ENCODE measurements at places on chromosomes 2 and 18.

DNA sequence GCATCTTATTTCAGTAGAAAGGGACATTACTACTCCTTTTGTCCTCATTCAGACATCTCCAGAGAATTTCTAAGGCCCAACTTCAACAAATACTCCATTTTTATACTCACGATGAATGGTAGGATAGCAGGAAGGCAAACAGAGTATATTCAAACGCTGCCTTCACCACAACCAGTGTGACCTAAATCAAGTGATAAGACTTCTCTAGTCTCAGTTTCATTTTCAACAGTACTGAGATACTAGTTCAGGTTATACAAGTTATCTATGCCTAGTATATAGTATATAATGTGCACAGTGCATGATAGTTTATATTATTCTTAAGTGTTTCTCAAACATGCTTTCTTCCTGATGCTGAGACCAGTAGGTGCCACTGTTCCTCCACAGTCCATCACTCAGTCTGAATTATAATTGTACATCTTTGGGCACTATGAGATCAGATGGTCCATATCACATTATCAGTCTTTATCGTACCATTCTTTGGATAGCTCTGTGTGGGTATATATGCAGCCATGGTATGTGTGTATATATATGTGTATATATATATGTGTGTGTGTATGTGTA is 66.3 kb upstream of the RPE start:
- no peak for DNase-seq

DNA sequence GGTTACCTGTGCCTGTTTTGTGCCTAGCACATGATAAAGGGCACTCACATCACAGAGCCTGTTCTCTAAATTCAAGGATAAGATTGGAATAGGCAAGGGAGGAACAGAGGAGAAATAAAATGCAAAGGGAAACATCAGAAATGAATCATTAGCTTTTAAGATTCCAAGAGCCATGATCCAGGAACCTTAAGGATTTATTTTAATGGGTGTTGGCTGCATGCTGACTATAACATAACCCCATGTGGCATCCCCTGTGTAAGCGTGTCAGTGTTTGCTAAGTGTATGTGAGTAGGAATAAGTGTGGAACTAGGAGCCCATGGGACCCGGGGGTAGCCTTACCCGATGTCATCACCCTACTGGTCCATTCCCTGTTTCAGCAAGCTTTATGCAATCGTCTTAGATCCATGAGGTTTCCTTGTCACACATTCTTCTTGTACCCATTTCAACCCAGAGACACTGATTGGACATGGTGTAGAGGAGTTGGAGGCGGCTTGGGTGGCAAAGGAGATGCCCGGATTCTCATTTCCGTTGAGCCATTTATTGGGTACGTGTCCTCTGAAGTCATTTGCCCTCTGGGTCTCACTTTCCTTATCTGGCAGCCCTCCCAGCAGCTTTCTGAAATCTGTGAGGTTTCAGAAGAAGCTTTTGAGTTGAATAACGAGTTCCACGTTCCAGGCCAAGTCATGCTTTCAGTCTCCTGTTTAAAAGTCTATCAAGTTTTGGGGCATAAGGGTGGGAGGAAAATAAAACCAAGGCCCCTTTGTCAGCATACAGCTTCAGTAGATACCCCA is 117.0 kb downstream of the MGAT5 start:
- DNase-seq: no peak

DNA sequence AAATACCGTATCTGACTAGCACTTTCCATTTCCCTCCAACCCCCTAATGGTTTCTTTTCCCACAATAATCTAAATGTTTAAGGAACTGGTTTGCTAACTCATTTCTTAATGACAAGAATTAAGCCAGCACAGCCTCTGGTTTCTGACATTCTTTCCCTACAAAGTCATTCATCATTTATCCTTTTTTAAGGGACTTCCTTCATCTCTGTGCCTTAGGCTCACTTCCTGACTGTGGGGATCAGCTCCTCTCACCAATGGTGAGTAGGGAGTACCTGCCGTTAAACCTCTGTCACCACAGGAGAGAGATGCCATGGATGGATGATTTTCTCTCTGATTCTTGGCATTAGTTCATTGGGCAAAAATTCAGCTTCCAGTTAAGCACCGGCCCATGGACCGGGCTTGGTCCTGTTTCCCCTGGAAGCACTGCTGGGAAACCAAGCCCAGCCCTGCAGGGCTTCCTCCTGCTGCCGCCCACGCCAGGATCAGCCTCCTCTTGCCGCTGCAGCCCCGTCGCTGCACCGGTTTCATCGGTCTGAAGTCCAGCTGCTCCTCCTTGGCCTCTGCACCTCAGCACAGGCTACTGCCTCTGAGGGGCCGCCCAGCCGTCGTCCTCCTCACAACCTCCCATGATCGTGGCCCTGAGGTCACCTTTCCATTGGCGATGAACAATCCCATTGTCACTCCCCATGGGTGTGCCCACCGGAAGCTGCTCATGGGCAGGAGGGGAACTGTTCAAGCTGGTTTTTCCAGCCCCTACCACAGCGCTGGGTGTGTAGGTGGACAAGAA is 64.0 kb upstream of the ZNF516 start:
- DNase-seq: no peak

GRCh38 chr2:33205693-33206434 is 259.1 kb downstream of the LTBP1 start:
- no peak for DNase-seq

DNA sequence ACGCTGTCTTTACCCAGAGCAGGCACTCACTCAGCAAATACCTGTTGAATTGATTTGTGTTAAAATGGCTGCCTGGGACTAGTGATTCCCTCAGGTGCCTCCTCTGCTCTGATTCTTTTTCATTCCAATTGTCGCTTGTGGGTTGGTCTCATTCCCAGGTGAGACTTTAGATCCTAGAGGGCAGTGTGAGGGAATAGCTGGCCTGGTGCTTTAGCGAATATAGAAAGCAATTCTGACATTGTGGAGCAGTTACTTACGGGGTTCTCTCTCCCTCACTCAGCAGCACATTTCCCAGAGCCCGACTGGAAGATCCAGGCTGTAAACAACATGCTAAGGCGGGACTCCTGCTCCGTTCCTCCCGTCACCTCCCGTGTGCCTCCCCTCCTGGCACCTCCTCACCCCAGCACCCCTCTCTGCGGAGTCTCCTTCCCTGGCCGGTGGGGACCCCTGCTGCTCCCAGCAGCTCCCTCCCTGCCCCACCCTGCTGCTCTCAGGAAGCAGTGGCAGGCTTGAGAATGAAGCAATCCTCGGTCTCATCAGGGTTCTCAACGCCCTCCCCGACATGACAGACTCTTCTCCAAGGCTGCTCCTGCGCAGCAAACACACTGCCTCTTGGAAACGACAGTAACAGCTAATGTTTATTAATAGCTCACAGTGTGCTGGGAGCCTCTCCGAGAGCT is 26.9 kb downstream of the CELF4 start:
- DNase-seq: no peak

- DNase-seq: no peak
Measured at GRCh38 chr2:218885981-218886947, 5.6 kb downstream of the WNT10A start.

DNA sequence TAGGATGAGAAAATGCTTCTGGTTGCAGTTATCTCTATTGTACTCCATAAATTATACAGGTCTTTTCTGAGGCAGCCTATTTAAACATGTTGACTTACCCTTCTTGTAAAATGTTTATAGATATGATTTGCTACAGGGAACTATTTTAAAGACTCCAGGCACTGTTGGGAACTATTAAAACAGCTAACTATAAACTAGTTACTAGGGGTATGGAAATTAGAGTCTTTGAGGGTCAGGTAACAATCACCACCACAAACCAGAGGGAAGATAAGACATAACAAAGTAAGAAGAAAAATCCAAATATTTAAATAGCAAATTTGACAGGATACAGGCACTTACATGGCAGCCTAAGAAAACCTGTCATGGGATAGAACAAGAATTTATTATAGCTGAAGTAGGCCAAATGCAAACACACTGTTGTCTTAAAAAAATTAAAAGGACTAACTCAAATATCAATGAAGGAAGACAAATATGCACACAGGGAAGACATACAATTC is 251.0 kb upstream of the CWC22 start:
- no peak for DNase-seq

DNA sequence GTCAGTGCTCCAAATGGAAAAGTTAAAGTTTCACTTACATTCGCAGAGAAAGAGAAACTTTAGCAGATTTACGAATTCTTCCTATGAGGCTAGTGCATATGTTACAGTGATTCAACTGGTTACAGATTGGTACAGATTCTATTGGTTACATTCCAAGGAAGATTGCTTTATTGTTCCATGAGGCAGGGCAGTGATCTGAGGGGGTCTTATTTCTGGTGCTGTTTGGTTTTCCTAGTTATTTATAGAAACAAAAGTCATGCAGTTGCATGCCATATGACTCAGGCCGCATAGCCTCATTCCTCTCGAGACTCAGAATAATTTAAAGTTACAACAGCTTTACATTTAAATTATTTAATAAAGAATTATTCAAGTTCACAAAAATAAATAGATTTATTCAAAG is 385.4 kb upstream of the SYT4 start:
- no peak for DNase-seq

DNA sequence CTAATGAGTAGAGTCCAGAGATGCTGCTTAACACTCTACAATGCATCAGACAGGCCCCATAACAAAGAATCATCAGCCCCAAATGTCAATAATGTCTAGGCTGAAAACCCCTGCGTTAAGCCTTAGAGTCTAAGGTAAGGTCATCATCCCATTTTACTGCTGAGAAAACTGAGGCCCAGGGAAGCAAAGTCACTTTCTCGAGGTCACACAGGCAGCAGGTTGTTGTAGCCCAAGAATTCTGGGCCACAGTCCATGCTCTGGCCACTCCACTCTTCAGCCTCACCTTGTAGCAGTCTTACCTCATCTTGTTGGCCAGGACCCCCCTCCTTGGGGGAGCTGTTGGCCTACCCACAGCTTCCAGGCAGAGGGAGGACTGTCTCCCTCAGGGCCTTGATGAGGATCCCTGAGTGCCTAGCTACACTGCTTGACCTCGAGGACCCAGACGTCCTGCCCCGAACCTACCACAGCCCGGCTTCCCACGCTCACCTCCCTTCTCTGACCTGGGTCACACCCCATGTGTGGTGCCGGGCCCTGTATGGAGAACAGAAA is 54.4 kb downstream of the SMAD7 start:
- no peak for DNase-seq

DNA sequence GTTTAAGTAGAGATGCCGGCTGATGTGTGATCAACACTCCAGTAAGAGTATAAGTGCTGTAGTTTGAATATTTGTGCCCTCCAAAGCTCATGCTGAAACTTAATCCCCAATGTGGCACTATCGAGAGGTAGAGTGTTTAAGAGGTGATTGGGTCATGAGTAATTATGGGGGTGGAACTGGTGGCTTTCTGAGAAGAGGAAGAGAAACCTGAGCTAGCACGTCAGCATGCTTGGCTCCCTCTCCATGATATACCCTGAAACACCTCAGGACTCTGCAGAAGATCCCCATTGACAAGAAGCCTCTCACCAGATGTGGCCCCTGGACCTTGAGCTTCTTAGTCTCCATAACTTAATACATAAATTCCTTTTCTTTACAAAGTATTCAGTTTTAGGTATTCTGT is 584.8 kb downstream of the TSN start:
- DNase-seq: no peak

DNA sequence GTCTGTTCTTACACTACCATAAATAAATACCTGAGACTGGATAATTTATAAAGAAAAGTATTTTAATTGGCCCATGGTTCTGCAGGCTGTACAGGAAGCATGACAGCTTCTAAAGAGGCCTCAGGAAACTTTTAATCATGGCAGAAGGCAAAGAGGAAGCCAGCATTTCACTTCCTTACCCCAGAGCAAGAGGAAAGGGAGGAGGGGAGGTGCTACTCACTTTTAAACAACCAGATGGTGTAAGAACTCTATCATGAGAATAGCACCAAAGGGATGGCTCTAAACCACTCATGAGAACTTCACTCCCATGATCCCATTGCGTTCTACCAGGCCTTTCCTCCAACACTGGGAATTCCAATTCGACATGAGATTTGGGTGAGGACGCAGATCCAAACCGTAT is 344.4 kb upstream of the SLC39A10 start:
- DNase-seq: no peak

DNA sequence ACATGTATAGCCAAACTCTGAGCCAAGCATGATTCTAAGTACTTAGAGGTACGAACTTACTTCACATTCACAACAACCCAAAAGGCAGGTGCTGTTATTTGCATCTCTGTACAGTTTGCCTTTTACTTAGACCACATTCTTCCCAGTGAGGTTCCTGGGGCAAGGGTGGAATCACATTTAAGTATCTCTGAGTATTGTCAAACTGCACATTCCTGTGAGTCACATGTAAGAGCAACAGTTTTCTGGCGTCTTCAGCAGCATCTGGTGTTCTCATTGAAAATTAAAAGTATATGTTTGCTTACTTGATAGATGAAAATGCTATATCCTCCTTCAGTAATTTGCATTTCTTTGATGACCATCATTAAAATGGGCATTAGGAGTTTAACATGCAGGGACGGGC is 119.1 kb downstream of the UXS1 start:
- DNase-seq: no peak

DNA sequence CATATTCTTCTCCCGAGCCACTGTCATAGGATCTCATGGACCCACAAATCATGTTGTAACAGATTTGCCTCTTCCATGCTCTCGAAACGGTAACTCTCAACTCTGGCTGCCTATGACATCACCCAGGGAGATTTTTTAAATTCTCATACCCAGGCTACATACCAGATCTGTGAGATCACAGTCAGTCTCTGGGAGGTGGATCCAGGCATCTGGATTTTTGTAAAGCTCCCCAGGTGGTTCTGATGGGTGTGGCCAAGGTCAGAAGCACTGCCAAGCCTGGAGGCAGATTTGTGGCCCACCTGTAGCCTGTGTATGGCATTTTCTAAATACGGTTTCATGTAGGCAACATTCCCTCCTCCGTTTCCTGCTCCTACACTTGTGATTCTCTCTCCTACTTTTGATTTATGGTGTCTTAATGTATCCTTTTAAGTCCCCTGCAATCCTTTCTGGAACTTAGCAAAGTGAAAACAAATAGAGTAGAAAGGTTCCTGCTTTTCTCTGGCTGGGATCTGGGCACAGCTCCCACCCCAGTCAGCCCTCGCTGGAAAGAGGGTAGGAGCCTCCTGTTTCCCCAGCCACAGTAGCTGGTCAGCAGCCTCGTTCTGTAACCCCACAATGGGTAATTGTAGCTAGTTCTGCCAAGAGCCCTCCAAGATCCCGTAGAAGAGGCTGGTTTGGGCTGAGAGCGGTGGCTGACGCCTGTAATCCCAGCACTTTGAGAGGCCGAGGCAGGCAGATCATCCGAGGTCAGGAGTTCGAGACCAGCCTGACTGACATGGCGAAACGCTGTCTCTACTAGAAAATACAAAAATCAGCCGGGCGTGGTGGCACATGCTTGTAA is 96.2 kb downstream of the KLHL29 start:
- no peak for DNase-seq

Data from T-helper 17 cell (primary cell).